HFFc6 (cell line): ENCODE measurements at places on chromosomes 16 and 17. TPM values are rescaled to one million over a fixed set of nuclear protein-coding genes. Genes with fewer than 3 reads are reported as not detected.

The PROCA1 gene
- 0.62 to 1.1 TPM (median 0.66 TPM) in 3 replicates for total RNA-seq

The C16orf86 gene
- 0.99 and 1.7 TPM in 2 replicates for total RNA-seq

The VAMP2 gene
- 38.3 to 47.6 TPM (median 39.9 TPM) in 3 replicates for total RNA-seq

The MFAP4 gene
- total RNA-seq, result 17.7 and 36.5 TPM in 2 replicates

The SPDYE4 gene
- total RNA-seq, result not detected in 3 replicates

The TM4SF5 gene
- total RNA-seq, result not detected in 2 replicates
